Activated CD8-positive, alpha-beta T cell treated with anti-CD3 and anti-CD28 coated beads for 36 hours (primary cell): ENCODE measurements at places on chromosomes 3 and 15. TPM values are rescaled to one million over a fixed set of nuclear protein-coding genes. Genes with fewer than 3 reads are reported as not detected.
A peak's percentile ranks its signal among the peaks of the same experiment; 100 is the strongest.

GRCh38 chr3:117710501-117710900, 1000.9 kb downstream of the TUSC7 start:
- no peaks in the 10 kb centered on the region for H3K27me3 ChIP-seq
- H3K36me3 ChIP-seq = no peaks in the 10 kb centered on the region
- no peak overlapping the region for H3K4me3 ChIP-seq

DNA sequence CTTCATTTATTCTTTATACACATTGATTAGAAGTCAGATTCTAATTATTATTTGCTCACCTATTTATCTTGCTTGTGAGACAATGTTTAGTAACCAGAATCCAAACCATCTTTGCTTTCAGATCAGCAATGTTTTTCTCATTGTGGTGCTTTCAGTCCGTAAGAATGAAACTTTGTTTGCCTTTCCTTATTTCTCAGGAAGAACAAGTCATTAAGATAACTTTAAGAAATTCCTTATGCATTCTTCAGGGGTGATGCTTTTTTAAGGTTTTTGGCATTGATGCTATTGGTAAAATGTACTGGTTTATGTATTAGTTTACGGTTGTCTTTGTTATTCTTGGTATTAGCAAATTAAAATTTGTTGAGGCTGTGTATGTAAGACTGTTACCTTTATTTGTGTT, 120.8 kb upstream of the POU1F1 start:
- no peak overlapping the region for H3K4me3 ChIP-seq
- H3K27ac ChIP-seq = no peak overlapping the region
- H3K4me1 ChIP-seq = no peaks in the 10 kb centered on the region
- no peaks in the 10 kb centered on the region for H3K36me3 ChIP-seq
- H3K27me3 ChIP-seq = no peaks in the 10 kb centered on the region
- DNase-seq = no peak

GRCh38 chr15:52352086-52352485, 56.5 kb upstream of the MYO5C start:
- peaks cover 5% of the 10 kb centered on the region for H3K36me3 ChIP-seq
- H3K4me1 ChIP-seq = no peaks in the 10 kb centered on the region
- no peak overlapping the region for H3K4me3 ChIP-seq
- no peak for DNase-seq
- no peak overlapping the region for H3K27ac ChIP-seq

The POC1A gene
- total RNA-seq = 21.2 TPM

The RETNLB gene
- not detected for total RNA-seq

GRCh38 chr3:56219894-56220805, 248.1 kb downstream of the ERC2 start:
- H3K27me3 ChIP-seq = no peaks in the 10 kb centered on the region
- no peaks in the 10 kb centered on the region for H3K4me1 ChIP-seq
- H3K4me3 ChIP-seq = no peak overlapping the region
- no peaks in the 10 kb centered on the region for H3K36me3 ChIP-seq

DNA sequence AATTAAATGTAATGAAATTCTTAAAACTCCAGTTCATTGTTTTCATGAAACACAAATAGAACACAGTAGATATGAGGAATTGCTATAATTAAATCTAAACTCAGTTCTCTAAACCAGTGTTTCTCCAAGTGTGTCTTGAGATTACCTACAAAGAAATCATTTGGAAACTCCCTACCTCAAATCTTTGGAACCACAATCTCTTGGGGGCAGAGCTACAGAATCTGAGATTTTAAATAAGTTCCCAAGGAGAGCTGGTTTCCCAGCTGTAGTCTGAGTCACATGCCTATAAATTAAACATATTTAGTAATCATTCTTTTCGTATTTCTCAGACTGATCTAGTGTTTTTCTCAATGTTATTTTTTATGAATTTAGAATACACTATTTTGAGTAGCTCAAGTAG, 17.0 kb upstream of the ACTC1 start:
- H3K27ac ChIP-seq = no peak overlapping the region
- DNase-seq = no peak
- H3K36me3 ChIP-seq = no peaks in the 10 kb centered on the region
- H3K4me3 ChIP-seq = no peak overlapping the region
- H3K4me1 ChIP-seq = no peaks in the 10 kb centered on the region
- H3K27me3 ChIP-seq = peaks cover 26% of the 10 kb centered on the region

DNA sequence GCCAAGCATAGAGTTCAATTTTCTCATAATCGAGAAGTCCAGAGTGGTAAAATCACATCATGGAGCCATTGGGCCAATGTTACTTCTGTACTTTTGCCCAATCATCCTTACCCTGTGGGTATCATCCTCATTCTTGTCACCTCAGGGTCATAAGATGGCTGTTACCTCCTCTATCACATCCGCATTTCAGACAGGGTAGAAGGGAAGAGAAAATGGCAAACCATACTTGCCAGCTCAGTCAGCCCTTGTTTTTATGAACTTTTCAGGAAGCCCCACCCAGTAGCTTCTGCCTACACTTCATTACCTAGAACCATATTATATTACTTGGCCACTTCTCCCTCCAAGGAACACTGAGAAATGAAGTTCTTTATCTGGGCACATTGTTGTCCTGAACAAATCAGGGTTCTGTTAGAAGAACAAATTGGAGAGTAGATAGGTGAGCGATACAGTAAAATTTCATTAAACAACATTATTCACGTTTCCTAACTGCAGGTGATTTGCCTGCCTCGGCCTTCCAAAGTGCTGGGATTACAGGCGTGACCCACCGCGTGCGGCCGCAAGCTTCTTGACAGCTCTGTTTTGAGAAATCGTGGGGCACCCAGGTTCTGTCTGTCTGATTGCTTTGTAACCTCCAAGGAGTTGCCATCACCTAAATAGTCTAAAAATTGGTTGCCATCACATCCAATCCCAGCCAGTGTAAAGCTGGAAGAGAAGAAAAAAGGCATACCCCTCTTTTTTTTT, 34.5 kb upstream of the RPN1 start:
- no peak overlapping the region for H3K4me3 ChIP-seq
- peaks cover 20% of the 10 kb centered on the region for H3K4me1 ChIP-seq
- no peak overlapping the region for H3K27ac ChIP-seq
- no peaks in the 10 kb centered on the region for H3K27me3 ChIP-seq
- H3K36me3 ChIP-seq = no peaks in the 10 kb centered on the region

The TRPM1 gene
- total RNA-seq = not detected

DNA sequence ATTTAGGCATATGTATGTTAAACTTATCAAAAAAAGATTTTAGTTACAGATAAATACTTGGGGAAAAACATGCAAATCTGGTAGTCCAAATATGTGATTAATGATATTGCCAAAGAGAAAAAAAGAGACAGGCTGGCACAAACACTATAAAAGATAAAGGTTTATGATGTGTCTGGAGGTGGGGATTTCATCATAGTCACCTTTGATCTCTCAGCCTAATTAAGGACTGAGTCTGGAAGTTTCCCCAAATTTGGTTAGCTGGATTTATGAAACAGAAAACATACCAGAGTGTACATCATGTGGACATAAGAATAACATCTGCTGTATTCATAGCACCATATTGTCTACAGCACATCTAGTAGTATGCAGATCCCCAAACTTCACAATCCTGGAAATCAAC, 157.0 kb downstream of the FGF12 start:
- peaks cover 11% of the 10 kb centered on the region for H3K27me3 ChIP-seq
- H3K27ac ChIP-seq = no peak overlapping the region
- no peak for DNase-seq
- H3K36me3 ChIP-seq = no peaks in the 10 kb centered on the region
- peaks cover 5% of the 10 kb centered on the region for H3K4me1 ChIP-seq
- no peak overlapping the region for H3K4me3 ChIP-seq

The RPSA gene
- total RNA-seq = 3,048 TPM

The RARRES1 gene
- total RNA-seq = not detected

DNA sequence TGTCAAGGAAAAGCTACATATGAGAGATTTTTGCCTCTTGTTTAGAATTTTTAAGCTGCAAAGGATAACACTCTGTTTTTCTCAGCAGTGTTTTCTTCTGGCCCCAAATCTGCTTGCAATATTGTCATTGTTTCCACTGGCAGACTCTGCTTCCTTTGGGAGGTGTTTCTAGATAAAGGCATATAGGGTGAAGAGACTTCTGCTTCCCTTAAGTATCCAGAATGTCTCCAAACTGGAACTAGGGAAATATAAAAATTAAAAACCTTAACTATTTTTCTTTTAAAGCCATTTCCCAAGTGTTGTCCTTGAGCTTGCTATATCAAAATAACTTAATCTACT, 225.8 kb downstream of the CGGBP1 start:
- no peak overlapping the region for H3K4me3 ChIP-seq
- H3K27ac ChIP-seq = no peak overlapping the region
- no peak for DNase-seq
- H3K4me1 ChIP-seq = no peaks in the 10 kb centered on the region

DNA sequence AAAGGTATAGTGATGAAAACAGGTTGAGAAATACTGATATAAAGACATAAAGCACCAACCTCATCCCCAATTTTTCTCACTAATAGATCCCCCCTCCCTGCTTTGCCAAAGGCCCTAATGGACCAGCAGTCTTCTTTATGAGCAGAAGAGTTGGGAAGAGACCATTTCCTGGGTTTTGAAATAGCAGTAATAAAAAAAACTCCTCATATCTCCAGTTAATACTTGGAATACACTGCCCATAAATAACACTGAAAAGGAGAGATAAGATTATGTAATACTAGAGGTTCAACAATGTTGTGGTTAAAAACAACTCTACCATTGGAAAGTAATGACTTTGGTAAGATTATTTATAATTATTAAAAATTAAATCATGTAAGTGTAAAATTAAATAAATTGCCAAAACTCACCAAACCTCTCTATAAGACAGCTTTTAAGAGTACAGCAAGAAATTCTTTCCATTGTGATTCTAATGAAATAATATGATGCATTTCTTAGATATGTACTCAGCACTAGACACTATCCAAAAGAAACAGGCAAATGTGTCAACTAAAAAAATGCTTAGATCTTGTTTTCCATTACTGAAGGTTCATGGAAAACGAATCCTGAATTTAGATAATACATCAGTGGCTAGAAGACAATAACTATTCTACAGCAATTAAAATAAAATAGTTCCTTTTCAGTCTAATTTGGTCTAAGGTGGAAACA, 88.2 kb downstream of the FAIM start:
- H3K4me1 ChIP-seq = no peaks in the 10 kb centered on the region
- no peak overlapping the region for H3K4me3 ChIP-seq
- no peaks in the 10 kb centered on the region for H3K27me3 ChIP-seq
- H3K36me3 ChIP-seq = peaks cover 7% of the 10 kb centered on the region

The WNT5A gene
- total RNA-seq = not detected

The SLC51A gene
- not detected for total RNA-seq

DNA sequence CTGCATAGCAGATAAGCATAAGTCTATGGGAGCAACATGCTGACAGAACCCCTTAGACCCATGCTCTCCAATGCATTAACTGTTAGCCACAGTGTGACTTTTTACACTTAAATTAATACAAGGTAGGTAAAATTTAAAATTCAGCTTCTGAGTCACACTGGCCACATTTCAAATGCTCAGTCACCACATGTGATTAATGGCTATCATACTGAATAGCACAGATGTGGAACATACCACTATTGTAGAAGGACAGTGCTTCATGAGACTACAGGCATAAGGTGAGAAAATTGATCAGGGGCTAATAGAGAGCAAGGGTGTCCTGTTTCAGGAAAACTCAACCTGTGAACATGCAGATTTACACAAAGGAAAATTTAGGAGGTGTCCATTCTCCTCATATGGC, 357.0 kb upstream of the SEMA6D start:
- no peaks in the 10 kb centered on the region for H3K4me1 ChIP-seq
- H3K36me3 ChIP-seq = no peaks in the 10 kb centered on the region

The CD200R1 gene
- total RNA-seq = 1.4 TPM

DNA sequence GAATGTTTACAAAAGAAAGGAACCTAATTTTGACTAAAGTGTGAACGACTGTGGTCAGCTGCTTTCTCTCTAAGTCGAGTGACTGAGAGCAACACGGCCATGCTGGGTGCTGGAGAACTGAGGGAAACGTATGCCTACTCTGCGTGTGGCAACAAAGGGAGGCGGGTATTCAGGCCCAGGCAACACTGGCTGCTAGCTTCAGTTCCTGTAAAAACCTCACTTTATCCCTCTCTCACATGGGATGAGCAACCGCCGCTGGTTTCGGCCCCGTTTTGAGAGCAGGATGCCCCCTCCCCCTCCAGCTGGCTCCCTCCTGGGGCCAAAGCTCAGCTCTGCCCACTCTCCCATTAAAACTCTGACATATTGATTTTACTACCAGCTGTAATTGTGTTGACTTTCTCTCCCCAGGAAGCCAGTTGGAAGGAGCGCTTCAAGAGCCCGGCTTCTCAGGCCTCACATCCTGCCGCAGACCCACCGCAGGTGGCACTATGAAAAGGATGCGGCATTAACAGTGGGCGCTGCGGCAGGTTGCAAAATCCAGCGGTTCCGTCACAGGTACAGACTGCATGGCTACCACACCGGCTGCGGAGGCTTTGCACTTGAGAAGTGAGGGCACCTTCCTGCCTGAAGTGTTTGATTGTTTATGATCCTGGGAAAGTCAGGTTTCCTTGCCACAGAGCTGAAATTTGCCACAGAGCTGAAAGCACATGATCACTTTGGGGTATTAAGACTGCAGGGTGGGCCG, 12.7 kb downstream of the PLXND1 start:
- peak overlapping the region; percentile 75 for H3K27ac ChIP-seq
- H3K4me1 ChIP-seq = peaks cover 20% of the 10 kb centered on the region
- peaks cover 10% of the 10 kb centered on the region for H3K27me3 ChIP-seq

GRCh38 chr3:50121072-50122032, 32.6 kb downstream of the RBM5 start:
- no peaks in the 10 kb centered on the region for H3K4me1 ChIP-seq
- H3K36me3 ChIP-seq = peaks cover 22% of the 10 kb centered on the region
- H3K27ac ChIP-seq = no peak overlapping the region
- H3K27me3 ChIP-seq = no peaks in the 10 kb centered on the region

The GOLGA8K gene
- 0.49 TPM for total RNA-seq

- H3K27me3 ChIP-seq = no peaks in the 10 kb centered on the region
- no peak overlapping the region for H3K27ac ChIP-seq
- DNase-seq = no peak
- no peak overlapping the region for H3K4me3 ChIP-seq
Observed at GRCh38 chr3:9679476-9680080, 24.1 kb upstream of the CPNE9 start.

The FRMD4B gene
- total RNA-seq = 11.8 TPM

GRCh38 chr3:134956844-134957243, 161.8 kb downstream of the EPHB1 start:
- no peak overlapping the region for H3K27ac ChIP-seq
- no peaks in the 10 kb centered on the region for H3K27me3 ChIP-seq
- no peaks in the 10 kb centered on the region for H3K4me1 ChIP-seq
- DNase-seq = no peak
- no peaks in the 10 kb centered on the region for H3K36me3 ChIP-seq

GRCh38 chr15:36501063-36501678, 78.3 kb upstream of the CDIN1 start:
- peaks cover 19% of the 10 kb centered on the region for H3K27me3 ChIP-seq
- H3K27ac ChIP-seq = no peak overlapping the region
- H3K36me3 ChIP-seq = no peaks in the 10 kb centered on the region

GRCh38 chr3:87203809-87204208, 23.3 kb upstream of the CHMP2B start:
- H3K4me3 ChIP-seq = no peak overlapping the region
- H3K27me3 ChIP-seq = peaks cover 5% of the 10 kb centered on the region
- no peak overlapping the region for H3K27ac ChIP-seq
- no peak for DNase-seq

The ACTRT3 gene
- total RNA-seq = 0.54 TPM
